ENCODE measurements at places on chromosomes 11 and 22. TPM values are rescaled to one million over a fixed set of nuclear protein-coding genes. Genes with fewer than 3 reads are reported as not detected.

DNA sequence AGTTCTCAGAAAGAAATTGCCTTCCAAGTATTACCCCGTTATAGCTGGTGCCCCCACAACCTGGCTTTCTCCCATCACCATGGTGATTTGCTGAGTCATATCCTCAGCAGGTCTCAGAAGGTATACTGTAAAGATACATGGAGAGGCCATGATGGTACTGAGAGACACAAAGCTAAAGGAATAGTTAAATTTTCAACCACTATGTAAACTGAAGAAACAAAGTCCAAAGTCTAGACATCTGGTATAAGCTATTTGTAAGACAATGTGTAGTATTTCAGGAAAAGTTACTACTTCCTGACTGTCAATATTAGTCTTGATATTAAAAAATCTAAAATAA lies 377.1 kb downstream of the DCDC1 start:
- no peak for DNase-seq

GRCh38 chr22:49392247-49392646 lies 435.4 kb downstream of the BRD1 start:
- no peak for DNase-seq

DNA sequence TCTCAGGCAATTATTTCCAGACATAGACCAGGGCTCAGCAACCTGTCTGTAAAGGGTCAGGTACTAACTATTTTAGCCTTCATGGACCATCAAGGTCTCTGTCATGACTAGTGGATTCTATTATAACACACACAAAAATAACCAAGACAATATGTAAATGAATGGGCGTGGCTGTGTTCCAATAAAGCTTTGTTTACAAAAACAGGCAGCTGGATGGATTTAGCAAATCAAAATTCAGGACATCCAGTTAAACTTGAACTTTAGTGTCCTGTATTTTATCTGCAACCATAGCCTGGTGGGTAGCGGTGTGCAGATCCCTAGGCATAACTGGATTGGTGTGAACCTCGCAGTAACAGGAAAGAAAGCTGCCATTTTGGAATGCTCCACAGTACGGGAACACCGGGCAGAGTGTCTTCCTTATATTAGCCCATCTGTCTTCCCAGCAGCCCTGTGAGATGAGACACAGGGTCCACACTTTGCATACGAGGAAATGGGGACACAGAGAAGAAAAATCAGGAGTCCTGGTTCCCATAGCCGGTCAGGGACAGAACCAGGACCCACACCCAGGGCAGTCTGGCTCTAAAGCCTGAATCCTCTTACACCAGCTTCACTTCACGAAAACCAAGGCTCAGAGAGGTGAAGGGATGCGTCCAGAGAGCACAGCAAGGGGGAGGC lies 15.6 kb downstream of the LIF start:
- DNase-seq, result no peak

- peak; percentile 82 for DNase-seq
Observed at GRCh38 chr11:34653851-34654482, 33.1 kb downstream of the EHF start.

GRCh38 chr22:47337161-47337621 lies 574.7 kb downstream of the TBC1D22A start:
- peak; percentile 42 for DNase-seq

DNA sequence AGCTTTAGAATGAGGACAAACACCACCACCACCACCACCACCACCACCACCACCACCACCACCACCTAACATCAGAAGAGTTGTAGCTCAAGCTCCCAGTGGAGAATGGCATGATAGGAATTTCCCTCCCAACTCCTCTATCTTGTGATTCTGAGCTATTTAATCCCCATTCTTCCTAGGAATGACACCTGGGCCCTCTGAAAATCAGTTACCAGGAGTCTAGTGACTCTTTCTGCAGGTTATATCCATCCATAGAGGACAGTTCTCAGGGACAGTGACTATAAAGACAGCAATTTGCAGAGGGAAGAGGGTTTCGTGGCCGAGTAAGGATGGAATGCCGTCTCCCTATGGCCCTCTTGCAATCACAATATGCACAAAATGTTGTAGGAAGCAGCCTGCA lies 27.8 kb downstream of the MYH9 start:
- DNase-seq, result no peak

DNA sequence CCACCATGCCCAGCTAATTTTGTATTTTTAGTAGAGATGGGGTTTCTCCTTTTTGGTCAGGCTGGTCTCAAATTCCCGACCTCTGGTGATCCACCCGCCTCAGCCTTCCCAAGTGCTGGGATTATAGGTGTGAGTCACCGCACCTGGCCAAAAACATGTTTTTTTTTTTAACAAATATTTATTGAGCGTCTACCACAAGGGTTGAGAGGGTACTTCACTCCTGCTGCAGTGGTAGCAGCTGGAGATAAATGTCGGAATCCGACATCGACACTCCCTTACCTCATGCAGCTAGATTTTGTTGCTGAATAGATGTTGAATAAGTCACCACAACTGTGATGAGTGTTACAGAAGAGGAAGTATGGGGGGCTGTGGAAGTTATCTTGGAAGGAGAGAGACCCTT lies 971 bp downstream of the DNAJB13 start:
- DNase-seq, result no peak

- peak; percentile 67 for DNase-seq
Observed at GRCh38 chr11:119709638-119710346, 19.2 kb downstream of the NECTIN1 start.

- DNase-seq, result peak; percentile 59
Observed at GRCh38 chr11:35623621-35624168, 5.4 kb downstream of the FJX1 start.

DNA sequence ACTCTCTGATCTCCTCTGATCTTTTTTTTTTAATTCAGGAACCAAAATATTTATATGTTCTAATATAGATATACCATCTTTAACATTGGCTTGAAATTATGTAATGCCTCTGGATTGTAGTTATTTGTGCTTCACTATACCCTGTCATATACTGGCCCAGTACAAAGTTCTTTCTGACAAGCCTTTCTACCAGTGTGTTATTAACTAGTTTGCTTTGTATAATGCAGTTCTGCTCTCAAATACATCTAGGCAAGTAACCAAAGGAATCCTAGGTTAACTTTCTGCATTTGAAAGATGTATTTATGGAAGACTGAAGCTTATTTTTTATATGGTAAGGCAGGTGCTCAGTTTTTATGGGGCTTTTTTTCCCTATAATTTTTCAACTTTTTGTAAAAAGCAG lies 36.1 kb downstream of the ARHGEF12 start:
- DNase-seq, result no peak

DNA sequence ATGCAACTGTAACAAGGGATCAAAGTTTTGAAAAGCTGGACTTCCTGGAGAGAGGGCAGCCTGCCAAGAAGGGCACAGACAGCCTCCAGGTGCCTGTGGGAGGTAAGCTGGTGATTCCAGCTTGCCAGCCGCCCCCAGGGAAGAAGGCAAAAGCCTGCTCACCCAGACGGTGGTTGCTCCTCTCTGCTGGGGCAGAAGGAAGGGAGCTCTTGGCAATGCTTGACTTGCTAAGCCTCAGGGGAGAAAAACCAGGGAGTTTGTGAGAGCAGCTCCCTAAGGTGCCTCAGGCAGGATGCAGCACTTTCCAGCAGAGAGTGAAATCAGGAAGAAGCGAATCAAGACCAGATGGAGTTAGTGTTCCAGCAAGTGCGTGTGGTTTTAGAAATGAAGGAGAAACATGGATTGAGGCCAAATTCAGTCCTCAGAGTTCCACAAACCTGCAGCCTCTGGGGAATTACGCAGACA lies 553.6 kb downstream of the BUD13 start:
- no peak for DNase-seq

DNA sequence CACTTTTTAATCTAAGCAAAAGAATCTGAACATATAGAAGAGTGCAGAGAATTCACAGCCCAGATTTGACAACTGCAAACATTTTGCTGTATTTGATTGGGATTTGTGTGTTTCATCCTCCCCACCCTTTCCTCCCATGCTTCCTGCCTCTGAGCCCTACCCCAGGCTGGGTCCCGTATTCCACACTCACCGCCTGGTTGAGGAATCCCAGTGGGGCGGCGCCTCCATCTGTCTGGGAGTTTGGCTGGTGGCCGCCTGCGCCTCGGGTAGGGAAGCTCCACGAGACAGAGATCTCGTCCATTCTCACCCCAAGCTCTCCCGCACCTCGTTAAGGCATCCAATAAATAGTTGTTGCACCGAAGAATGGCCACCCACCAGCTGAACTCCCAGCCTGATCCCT lies 105.9 kb upstream of the SLC22A12 start:
- no peak for DNase-seq

- DNase-seq, result no peak
Observed at GRCh38 chr11:134537941-134538340, 125.9 kb upstream of the B3GAT1 start.

DNA sequence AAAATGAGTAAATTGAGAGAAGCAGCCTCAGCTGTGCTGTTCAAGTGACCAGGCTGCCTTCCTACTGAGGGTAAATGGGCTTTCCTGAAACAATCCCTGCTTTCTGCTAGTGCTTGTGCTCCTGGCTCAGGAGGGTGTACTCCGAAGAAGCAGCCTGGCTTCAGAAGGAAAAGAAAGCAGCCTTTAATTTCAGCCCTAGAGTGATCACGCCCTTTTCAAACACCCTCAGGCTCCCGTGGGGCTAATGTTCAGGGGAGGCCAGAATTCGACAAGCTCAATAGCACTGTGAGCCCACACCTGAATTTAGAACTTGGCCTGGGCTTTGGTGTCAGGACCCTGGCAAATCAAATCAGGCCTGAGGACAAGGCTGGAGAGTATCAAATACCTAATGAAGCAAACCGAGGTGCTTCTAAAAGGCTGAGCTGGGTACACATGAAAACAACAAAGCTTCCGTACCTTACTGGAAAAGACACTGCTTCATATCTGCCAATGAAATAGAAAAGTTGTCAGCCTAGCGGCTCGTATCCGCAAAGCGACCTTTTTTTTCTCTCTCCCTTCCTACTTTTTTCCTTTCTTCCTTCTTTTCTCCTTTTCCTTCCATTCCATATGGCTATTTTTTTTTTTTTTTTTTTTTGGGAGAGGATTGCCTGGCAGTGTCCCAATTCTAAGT lies 387.8 kb downstream of the SOX6 start:
- no peak for DNase-seq

GRCh38 chr22:45698094-45698493 lies 26.5 kb downstream of the ATXN10 start:
- no peak for DNase-seq

GRCh38 chr11:60923326-60923725 lies 934 bp upstream of the TMEM132A start:
- no peak for DNase-seq

DNA sequence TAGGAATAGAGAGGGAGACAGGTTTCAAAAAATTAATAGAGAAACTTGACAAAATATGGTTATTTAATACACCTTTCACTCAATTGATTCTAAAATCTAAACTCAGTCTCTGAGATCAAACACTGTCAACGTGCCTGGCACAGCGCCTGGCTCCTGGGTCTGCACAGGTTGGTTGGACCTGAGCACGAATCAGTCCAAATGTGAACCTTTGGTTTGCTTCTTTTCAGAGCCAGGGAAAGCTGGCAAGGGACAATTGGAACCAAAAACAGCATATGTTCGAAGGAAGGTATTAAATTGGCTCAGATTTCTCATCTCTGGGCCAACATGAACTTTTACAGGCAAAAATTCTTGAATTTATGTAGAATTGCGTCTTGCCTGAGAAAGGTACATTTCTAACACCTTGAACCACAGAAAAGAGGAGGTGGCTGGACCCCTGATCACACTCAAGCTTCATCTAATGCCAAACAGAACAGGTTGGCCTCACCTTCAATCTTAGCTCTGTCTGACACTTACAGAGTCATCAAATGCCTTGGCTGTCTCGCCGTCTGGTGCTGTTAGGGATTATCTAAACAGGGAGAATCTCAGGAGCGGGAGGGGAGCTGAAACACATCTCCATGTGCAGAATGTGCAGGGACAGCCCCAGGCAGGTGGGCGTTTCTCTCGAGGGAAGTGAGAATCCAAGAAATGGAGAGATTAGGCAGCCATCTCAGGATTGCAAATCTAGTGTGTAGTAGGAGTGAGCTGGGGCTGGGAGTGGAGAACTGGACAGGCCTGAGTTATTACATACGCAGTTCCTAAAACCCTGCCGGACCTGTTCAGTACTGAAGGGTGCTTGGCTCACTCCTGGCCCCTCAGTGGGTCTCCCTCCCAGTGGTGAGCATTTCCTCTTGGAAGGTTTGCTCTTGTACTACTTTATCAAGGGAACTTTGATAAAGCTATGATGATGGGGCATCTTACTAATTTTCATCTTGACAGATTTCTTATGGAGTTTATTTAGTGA lies 442.2 kb upstream of the B3GAT1 start:
- no peak for DNase-seq

DNA sequence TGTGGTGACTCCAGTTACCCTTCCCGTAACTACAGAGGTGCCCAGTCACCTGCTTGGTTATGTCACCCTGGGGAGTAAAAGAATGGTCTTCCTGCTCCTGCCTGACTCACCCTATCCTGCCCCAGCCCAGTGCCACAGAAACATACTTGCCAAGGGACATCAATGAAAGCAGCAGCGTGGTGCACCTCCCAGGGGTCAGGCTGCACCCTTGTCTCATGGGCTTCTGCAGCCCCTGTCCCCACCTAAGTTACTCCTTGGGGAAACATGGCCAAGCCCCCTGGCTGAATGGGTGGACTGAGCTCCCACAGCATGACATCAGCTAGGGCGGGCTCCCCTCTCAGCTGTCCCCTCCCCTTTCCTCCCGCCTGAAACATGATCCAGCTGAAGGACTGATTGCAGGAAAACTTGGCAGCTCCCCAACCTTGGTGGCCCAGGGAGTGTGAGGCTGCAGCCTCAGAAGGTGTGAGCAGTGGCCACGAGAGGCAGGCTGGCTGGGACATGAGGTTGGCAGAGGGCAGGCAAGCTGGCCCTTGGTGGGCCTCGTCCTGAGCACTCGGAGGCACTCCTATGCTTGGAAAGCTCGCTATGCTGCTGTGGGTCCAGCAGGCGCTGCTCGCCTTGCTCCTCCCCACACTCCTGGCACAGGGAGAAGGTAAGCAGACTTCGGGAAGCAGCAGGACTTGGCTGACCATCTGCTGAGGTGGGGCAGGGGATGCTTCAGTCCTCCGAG lies at the start of gene HTR3A:
TSS of gene HTR3A (plus strand) at position 368 of the 730 bp plus-strand sequence. CDS start at position 586, 218 bp downstream.
- DNase-seq, result no peak

DNA sequence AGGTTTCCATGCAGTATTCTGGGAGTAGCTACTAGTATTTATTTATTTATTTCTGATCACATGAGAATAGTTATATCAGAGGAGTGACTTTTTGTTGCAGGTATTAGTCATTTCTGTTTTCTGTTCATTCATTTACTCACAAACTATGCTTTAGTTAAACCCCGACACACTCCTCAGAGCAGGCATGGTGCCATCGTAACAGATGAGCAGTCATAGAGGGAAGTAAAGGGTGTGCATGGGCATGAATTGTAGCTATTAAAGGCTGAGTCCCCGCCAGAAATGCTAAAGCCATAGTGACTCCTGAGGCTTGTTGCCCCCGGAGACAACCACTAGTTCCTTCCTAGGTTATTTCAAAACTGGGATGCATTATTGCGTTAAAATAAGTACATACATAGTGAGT lies 10.6 kb downstream of the JHY start:
- no peak for DNase-seq

- DNase-seq, result no peak
Observed at GRCh38 chr11:10828402-10828801, 19.7 kb upstream of the EIF4G2 start.

Gene ABTB2
- 0.58 TPM for polyA plus RNA-seq

Gene SYT12
- 0.30 TPM for polyA plus RNA-seq

Gene MPEG1
- polyA plus RNA-seq, result not detected

Gene FXYD6
- 21.4 TPM for polyA plus RNA-seq

Gene CCDC81
- polyA plus RNA-seq, result 2.3 TPM

Gene AGBL2
- 2.2 TPM for polyA plus RNA-seq

Gene SCGB2A2
- polyA plus RNA-seq, result not detected

Gene SMTNL1
- not detected for polyA plus RNA-seq

Gene GGA1
- polyA plus RNA-seq, result 24.7 TPM

Gene C11orf91
- polyA plus RNA-seq, result not detected

All from AG04450 (cell line).